Stimulated activated CD4-positive, alpha-beta T cell treated with anti-CD3 and anti-CD28 coated beads, Interleukin-1b, Interleukin-23, amount 100 ng/mL, for 1 hour (primary cell): ENCODE measurements at places on chromosomes 5 and 9.

DNA sequence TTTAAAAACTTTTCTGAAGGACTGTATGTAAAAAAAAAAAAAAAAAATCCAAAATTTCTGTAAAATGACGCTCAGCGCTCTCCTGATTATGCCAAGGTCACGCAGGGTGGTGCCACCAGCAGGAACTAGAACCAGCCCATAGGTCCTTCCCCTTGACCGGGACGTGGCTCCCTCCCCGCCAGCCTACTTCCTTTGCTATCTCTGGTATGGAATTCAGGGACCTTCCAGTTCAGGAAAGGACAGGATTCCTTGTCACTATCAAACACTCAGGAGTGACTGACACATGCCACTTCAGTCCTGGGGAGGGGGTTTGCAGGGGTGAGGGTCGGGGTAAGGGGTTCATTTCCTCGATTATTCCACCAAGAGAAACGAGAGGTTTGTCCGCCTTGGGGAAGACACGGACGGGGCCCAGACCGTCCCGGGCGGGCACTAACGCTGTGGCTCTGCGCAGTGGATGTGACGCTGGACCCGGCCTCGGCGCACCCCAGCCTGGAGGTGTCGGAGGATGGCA, 18.8 kb downstream of the BTNL9 start:
- DNase-seq = no peak

DNA sequence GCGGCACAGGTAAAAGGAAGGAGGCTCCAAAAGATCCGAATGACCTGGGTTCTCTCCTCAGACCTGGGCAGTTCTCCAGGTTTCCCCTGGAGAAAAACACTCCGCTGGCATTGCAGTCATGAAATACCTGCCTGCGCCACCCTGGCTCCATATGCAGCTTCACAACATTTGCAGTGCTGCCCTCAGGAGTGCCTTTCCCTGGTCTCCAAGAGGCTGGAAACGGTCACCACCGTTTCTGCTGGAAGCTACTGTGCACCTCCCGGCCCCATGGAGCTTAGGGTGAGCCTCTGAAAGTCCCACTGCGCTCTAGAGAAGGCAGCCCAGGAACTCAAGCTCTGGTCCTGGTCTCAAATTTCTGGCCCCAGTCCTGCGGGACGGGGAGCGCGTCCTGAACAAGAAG, 670 bp downstream of the UGT3A1 start:
- no peak for DNase-seq

DNA sequence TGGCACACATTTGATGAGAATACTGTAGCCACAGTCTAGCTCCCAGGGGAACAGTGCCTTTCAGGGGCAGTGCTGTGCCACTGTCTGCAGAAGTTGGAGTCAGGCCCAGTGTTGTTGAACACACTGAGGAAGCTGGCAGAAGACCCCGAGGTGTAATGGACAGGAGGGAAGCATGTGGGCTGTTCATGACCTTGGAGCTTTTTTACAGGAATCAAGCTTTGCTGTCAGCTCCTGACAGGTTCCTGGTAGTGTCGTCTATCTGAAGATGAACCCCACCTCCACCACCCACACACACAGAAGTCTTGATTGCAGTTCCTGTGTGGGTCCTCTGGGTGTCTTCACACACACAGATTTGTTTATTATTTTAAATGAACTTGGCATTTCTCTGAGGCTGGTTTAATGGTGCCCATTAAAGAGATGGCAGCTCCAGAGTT, 40.3 kb upstream of the TNFAIP8 start:
- no peak for DNase-seq

DNA sequence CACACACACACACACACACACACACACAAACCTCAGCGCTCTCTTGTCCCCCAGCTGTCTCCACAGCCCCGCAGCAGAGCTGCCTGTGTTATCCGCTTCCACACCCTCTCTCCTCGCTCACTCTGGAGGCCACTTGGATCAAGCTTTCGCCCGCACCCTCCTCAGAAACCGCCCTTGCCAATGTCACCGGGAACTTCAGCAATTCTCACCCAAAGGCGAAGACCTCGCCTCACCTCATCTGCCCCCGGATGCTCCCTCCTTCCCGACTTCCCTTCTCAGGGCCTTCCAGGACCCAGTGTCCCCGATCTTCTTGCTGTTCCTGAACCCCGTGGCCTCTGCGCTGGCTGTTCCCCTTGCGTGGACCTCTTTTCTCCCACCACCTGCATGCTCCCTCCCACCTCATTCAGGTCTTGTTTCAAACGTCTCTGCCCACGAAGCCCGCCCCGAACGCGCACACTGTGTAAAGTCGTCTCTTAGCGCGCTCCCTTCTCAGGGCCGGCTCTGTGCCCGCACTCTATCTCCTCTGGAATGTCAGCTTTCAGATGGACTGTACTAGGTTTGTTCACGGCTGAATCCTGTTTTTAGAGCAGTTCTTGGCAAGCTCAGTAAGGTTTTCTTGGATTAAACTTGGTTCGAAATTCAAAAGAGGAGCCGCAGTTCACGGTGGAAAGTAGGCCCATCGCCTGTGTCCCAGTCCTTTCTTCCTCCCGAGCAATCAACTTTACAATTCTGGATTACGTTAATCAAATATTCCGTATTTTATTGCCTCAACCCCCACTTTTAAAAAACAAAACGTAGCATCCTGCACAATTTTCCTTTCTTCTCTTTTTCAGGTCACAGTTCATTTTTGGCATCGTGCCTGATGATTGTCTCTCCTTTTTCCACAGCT, 1.0 kb upstream of the TRIM7 start:
- no peak for DNase-seq

DNA sequence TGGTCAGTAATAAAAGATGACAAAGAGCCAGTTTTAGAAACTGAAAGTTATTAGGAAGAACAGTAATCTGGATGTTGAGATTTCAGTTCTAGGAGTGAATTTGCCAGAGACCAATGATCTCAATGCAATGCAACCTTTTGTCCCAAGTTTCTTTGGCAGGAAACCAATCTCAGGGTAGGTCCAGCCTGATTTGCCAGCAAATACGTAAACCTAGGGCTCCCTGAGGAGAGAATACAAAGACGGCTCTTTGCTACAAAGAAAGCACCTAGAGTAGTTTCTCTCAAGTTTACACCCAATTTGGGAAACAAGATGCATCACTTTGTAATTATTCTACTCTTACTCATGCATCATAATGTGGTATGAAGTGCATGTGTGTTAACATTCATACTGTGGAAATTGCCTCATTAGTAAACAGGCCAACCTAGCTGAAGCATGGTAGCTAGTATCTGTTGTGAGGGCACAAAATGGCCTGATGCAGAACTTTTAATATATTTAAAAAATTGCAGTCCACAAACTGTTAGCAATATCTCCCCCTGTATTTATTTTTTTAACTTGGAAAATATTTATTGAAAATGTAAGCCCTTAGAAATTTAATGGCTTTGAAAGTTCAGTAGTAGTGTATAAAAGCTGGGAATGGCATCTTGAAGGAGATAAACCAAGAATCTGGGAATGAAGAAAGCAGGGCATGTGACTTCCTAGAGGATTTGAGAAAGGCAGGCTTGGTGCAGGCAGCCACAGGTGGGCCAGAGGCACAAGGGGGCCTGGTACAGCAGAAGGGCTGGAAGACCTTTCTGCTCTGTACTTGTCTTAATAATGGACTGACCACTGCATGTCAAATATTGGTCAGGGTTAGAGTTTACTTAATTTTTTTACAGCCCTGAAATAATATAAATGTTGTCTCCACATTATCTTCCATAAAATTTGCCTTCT, 59.5 kb downstream of the MAST4 start:
- DNase-seq = no peak

GRCh38 chr9:121756474-121757280, 105.2 kb downstream of the DAB2IP start:
- no peak for DNase-seq

- no peak for DNase-seq
Observed at GRCh38 chr5:43429706-43430105, 17.5 kb upstream of the CCL28 start.

DNA sequence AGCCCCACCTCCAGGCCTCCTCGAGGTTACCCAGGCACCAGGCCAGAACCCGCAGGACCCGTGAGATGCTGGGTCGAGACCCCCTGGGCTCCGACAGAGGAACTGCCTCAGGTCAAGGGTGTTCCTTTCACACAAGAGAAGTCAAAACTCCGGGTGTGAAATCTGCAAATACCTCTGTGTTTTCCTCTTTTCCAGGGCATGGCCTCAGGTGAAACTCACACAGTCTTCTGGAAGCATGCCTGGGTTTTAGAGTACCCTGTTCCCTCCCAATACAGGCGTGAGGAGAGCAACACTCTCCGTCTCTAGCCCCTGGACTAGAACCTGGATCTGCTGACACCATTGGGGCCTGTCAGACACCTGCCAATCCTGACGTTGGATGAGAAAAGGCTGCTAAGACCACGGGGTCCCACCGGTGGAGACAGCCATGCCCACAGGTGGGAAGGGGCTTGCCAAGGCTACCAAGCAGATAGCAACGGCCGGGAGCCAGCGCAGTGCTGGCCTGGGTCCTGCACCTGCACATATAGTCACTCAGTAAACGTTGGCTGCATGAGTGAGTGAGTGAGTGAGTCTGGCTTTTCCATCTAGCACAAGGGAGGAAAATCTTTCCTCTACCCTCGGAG, 182.0 kb upstream of the PPP1R26 start:
- DNase-seq = no peak
